Stimulated activated CD4-positive, alpha-beta T cell treated with anti-CD3 and anti-CD28 coated beads, Interleukin-15, amount 100 ng/mL, for 1 hour (primary cell): ENCODE measurements at places on chromosomes 3 and 15.
A peak's percentile ranks its signal among the peaks of the same experiment; 100 is the strongest.

DNA sequence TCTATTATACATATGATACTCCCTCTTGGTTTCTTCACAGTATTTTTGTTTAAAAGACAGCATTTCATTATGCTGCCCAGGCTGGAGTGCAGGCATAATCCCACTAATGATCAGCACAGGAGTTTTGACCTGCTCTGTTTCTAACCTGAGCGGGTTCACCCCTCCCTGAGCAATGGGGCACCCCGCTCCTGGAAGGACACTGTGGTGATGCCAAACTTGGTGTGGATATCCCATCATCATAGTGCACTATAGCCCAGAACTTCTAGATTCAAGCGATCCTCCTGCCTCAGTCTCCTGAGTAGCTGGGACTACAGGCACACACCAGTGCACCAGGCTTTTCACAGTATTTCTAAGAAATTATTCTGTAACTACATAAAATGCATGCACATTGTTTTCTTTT, 14.9 kb downstream of the COLQ start:
- DNase-seq = no peak

- DNase-seq = no peak
Observed at GRCh38 chr15:61598655-61599054, 369.6 kb upstream of the RORA start.

- no peak for DNase-seq
Observed at GRCh38 chr3:157248590-157249422, 88.9 kb upstream of the CCNL1 start.

DNA sequence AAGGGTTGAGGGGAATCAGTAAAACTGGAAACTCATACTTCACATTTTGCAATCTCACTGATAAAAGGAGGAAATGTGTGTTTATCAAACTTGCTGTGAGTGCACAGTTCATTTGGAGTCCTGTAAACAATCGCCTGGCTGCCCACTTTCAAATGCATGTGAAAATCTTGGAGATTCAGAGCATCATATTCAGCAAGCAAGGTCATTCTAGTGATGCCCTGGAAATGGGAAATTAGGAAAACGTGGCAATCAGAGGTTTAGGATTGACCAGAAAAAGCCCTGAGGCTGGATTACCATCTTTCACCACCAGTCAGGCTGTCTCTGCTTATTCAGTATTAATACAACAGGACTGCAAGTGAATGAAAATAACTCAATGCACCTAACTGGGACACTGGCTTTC, 23.9 kb downstream of the DPH6 start:
- no peak for DNase-seq

DNA sequence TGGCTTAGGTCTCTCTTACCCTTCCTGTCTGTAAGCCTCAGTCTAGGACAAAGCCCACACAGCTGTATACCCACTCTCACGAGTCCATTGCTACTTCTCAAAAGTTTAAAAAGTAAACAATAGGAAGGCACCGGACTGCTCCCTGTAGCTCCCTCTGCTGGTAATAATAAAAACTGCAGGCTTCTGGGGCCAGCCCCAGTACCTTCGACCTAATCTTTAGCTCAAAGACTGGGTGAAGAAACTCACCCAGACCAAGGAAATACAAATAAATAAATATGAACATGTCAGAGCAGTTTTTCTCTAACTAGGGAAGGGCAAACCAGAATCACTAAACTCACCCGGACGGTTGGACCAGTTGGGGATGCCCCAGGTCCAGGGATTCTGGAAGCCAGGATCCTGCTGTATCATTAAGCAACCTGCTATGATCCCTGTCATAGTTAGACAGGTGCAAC, 5.0 kb downstream of the FAM219B start:
- peak; percentile 16 for DNase-seq

GRCh38 chr3:148873977-148874376, 8.9 kb downstream of the CPA3 start:
- no peak for DNase-seq

GRCh38 chr15:98899272-98900021, 108.1 kb downstream of the PGPEP1L start:
- DNase-seq = no peak

GRCh38 chr3:174302746-174303315, 556.3 kb upstream of the NAALADL2 start:
- no peak for DNase-seq

- DNase-seq = peak; percentile 14
Observed at GRCh38 chr3:43286841-43287499, 630 bp downstream of the SNRK start.

DNA sequence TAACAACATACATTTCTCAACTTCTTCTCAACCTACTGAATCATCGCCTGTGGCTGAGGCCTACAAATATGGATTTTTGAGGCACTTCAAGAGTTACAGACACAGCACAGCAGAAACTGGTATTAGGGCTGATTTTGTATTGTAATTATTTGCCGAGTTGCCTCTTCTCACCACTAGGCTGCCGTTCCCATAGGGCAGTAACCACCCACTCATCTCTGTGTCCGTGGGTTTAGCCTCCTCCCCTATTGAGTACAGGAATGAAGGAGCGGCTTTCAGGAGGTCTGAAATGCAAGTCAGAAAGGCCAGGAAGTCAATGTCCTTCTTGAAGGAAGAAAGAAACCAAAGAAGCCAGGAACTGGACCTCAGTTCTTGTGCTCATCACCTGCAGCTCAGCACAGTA, 220.8 kb downstream of the MTHFS start:
- DNase-seq = no peak

DNA sequence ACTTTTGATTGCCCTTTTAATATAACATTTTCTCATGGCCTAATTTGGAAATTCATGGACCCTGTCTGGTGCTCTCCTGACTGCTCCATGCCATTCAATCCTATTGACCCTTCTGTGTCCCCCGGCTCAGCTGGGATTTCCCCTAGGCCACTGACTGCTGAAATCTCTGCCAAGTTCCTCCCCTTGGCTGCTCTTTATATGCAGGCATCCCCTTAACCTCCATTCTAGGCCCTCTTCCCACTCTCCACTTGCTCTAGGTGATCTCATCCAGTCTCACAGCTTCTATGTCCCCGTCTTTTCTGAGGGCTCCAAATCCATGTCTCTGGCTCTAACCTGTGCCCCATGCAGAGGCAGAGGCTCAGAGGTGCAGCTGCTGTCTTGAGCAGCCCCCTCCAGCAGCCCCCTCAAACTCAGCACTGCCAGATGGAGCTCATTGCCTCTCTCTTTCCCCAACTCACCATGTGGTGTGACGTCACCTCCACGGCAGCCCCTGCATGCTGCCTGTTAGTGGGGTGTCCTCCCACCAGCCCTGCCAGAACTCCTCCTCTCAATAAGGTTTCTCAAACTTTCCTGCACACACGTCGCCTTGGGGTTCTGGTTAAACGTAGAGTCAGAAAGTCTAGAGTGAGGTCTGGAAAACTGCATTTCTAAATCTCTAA, 6.6 kb downstream of the FSD2 start:
- DNase-seq = no peak

- DNase-seq = no peak
Observed at GRCh38 chr3:42572278-42572677, 9.5 kb downstream of the SEC22C start.

DNA sequence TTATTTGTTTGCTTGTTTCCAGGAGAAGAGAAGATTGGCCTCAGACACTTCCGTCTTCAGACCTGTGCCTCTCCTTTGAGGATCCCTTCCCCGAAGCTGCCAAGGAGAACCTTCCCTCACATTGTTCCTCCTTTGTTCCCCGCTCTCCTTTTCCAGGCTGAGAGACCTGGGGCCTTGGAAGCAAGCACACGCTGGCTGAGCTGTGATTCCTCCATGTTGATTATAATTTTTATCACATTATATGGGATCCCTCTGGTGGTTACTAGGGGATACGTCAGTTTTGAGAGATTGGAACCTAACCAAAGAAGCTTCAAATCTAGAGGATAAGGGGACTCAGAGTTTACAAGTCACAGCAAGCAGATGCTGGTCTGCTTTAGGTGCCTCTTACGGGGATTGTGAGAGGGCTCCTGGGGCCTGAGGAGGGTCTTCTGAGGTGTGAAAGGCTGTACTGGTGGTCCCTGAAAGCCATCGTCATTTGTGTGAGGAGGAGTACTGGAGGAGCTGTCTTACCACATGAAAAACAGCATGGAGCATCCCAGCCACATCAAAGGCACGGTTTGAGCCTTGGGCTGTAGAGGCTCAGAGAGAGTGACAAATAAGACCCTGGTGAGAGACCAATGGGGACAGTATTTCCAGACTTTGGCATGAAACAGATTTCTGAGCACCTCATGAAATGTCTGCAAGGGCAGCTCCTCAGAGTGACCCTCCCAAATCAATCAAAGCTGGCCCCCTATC, 760.1 kb upstream of the CFAP20DC start:
- no peak for DNase-seq

DNA sequence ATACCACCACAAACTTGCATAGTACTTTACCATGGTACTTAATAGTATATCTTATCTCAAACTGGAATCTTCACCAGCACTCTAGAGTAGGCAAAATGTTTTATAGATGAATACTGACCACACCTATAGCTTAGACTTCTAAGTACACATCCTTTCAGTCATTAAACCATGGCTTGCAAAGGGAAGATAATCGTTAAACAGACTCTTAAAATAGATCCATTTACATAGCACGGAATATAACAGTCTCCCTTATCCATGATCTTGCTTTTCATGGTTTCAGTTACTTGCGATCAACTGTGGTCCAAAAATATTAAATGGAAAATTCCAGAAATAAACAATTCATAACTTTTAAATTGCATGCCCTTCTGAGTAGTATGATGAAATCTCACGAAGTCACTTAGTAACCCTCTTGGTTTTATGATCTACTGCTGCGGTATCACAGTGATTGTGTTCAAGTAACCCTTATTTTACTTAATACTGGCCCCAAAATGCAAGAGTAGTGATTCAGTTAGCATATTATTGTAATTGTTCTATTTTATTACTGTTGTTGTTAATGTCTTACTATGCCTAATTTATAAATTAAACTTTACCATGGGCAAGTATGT, 111.4 kb downstream of the HERC1 start:
- no peak for DNase-seq

- DNase-seq = no peak
Observed at GRCh38 chr3:12287727-12288181, 1.1 kb upstream of the PPARG start.

GRCh38 chr15:85518979-85519761, 138.8 kb downstream of the AKAP13 start:
- no peak for DNase-seq

GRCh38 chr3:114687151-114687550, 393.3 kb downstream of the TIGIT start:
- DNase-seq = no peak

DNA sequence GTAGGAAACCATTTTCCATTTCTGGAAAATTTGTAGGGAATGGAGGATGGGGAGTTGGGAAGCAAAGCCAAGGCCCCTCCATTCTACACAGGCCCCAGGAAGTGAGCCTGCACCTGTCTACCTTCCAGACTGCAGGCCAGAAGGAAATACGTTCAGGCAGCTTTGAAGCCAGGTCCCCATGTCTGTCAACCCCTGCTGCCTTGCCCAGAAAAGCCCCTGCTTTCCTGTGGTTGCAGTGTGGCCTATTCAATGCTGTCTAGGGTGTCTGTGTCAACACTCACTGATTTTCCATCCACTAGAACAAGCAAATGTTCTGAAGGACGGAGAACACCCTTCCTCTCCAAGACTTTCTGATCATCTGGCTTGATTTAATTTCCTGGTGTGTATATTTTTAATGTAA, 281.9 kb downstream of the TLE3 start:
- no peak for DNase-seq
